ENCODE measurements at places on chromosomes 2 and 18.

GRCh38 chr2:37367984-37368383, 23.6 kb downstream of the QPCT start:
- no peak for DNase-seq

DNA sequence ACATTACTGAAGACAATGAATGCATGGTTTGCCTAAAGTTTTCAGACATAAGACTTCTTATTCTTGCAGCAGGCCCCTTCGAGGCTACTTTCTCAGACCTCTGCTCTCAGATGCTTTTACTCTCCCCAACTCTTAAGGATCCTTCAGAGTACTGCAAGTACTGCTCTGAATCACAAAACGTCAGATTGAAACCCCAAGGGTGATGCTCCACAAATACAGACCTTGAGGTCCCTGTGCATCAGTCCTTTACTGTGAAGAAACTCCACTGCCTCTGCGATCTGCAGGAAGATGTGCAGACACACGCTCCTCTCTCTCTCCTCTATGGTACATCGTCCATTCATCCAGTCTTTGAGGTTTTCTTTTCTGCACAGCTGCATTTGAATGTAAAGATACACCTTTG, 52.8 kb downstream of the EIF2AK3 start:
- no peak for DNase-seq

GRCh38 chr2:188292348-188293239, 920 bp downstream of the GULP1 start:
- no peak for DNase-seq

- DNase-seq, result no peak
Observed at GRCh38 chr2:59875836-59876235, 677.6 kb downstream of the BCL11A start.

- DNase-seq, result no peak
Observed at GRCh38 chr2:150631236-150631821, 143.9 kb upstream of the RND3 start.

- no peak for DNase-seq
Observed at GRCh38 chr2:120945832-120946499, 210.3 kb downstream of the GLI2 start.

DNA sequence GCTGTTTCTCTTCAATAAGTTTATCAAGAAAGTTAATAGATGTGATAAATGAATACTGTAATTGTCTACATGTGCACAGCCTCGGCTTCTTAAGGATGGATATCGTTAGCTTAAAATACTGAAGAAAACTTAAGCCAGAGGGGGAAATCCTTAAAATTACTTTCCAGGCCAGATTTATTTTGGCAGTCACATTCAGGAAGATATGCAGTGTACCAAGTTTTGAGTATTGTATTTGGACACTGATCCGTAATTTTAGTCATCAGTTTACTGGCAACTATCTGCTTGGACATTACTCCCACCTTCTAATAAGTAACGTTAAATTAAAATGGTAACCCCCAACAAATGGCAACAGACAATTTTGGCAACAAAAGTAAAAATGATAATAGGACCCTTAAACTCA, 770.0 kb upstream of the ZEB2 start:
- DNase-seq, result no peak

- no peak for DNase-seq
Observed at GRCh38 chr2:105843476-105844374, 99.0 kb downstream of the NCK2 start.

GRCh38 chr2:80703532-80703931, 399.0 kb upstream of the LRRTM1 start:
- no peak for DNase-seq

DNA sequence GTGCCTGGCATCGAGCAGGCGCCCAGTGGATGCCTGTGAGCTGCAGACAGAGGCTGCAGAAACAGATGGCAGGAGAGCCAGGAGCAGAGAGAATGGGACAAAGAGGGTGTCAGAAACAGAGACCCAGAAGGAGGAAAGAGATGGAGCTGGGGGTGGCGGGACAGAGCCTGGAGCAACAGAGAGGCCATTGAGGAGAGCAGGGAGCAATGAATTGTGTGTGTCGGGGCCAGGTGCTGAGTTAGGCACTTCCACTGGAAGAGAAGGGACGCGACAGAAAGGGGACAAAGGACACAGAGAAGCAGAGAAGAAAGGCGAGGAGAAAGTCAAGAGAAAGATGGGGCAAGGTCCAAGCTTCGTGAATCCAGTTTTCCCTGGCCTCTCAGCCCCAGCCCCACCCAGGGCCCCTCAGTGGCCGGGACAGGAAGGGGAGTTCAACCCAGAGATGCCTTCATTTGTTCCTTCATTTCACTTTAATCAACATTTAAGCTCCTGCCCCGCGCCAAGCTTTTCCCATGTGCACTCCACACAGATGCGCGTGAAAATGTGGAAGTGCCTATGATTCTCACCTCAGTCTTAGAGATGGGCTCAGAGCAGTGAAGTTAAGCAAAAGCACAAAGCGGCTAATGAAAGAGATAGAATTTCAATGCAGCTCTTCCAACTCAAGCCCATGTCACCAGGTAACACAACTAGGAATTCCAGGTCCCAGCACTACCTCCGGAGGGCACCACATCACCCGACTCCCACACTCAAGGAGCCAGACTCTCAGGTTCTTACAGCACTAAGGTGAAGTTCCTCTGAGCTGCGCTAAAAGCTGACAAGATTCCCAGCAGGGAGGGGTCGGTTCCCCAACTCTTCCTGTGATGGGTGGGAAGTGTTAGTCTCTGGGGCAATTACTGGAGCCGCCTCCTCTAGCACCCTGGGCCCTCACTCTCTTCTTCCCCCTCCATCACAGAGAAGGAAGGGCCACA, 55.1 kb downstream of the TNS1 start:
- DNase-seq, result no peak

- no peak for DNase-seq
Observed at GRCh38 chr2:27891673-27892105, 1.2 kb downstream of the BABAM2 start.

GRCh38 chr2:34738691-34739090, 1139.6 kb upstream of the FAM98A start:
- DNase-seq, result no peak

DNA sequence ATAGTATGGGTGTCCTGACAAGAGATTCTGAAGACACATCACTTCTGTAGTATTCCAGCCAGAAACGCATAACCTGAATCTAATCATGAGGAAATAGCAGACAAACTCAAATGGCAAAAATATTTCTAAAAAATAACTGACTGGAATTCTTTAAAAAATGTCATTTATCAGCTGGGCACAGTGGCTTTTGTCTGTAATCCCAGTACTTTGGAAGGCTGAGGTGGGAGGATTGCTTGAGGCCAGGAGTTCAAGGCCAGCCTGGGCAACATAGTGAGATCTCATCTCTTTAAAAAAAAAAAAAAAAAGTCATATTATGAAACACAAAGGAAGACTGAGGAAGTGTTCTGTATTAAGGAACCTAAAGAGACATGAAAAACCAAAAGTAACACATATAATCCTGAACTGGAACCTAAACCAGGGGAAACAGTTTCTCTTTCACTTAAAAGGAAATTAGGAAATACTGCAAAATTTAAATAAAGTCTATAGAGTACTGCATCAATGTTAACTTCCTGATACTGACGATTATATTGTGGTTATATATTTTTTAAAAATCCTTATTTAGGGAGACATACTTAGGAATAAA, 29.9 kb downstream of the SESTD1 start:
- DNase-seq, result peak; percentile 94

DNA sequence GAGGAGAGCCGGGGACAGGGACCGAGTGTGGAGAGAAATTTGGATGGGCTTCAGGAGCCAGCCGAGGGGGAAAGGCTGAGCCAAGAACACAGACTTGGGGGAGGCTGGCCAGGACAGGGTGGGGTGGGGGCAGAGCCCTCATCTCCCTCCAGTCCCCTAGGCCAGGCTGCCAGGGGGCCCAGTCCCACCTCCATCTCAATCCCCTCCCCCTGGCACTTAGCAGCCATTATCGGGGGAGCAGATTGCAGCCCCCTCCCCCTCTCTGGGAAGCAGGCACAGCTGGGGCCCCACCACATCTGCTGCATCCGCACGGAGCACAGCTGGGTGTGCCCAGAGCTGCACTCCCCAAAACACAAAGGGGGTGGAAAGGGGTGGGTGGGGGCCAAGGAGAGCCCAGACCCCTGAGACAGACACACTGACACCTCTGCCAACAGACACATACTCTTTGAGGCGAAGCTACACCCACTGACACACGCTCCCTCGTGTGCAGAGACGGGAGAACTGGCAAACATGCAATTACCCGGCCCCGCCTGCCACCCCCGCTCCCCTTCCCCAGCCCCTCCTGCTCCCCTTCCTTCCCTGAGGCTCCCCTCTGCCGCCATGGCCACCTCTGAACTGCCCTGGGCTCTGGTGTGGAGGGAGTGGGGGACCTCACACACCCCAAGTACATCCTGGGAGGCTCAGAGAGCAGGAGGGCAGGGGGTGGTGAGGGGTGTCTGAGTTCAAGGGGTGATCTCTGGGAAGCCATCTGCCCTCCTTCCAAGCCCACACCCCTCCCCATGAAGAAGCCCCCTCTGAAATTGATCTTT, 5.1 kb upstream of the ASIC4 start:
- no peak for DNase-seq

DNA sequence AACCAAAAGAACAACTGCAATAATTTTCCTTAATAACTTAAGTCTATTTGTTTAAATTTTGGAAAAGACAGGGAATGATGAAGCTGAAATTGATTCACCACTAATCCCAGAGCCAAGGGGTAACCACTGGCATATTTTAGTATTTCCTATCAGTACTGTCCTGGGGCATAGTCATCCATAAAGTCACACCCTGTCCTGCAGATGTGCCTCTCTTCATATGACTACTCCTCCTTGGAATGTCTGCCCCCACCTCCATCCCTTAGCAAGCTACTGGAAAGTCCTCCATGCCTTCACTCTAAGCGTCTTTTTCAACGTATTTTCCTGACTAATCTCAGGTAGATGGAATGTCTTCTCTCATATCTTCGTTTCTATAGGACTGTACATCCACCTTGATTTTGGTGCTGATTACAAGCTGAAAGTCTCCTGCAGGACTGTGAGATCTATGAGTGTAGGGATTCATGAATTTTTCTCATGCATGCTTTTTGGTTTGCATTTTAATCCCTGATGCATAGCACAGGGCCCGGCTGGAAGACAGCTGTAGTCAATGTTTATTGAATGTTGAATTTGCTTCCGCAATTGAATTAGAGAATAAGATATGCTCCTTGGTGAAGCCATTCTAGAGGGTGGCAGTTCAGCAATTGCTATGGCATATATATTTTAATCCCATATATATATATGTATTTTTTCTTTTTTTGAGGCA, 85.6 kb downstream of the MOGAT1 start:
- no peak for DNase-seq

DNA sequence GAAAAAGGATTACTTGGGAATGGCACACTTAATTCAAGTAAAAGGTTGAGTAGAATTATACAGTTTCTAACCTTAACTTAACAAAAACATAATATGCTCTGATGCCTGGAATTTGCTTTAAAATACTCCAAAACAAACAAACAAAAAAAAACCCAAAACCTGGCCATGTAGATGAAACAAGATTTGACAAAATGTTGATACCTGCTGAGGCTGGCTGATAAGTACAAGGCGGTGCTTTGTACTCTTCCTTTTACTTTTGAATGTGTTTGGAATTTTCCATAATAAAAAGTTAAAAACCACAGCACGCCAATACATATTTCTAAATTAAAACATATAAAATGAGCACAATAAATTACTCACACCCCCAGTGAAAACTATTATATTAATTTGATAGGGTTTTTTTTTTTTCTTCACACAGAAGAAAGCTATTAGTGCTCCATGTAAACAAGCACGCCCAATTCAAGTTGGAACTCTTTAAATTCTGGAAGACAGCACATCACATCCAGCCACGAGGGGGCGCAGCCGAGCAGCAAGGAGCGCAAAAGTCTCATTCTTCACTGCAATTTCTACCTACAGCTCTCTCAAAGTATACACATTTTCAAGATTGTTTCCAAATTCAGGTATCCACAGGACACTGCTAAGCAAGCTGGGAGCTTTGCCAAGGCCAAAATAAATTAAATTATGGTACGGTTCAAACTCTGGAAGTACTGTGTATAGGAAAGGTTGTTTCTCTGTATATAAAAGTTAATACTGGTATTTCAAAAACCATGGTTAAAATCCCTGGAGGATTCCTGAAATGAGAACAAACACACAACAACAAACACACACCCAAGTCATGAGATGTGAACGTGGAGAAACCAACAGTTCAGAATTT, 7.5 kb downstream of the SERTAD2 start:
- peak; percentile 76 for DNase-seq

DNA sequence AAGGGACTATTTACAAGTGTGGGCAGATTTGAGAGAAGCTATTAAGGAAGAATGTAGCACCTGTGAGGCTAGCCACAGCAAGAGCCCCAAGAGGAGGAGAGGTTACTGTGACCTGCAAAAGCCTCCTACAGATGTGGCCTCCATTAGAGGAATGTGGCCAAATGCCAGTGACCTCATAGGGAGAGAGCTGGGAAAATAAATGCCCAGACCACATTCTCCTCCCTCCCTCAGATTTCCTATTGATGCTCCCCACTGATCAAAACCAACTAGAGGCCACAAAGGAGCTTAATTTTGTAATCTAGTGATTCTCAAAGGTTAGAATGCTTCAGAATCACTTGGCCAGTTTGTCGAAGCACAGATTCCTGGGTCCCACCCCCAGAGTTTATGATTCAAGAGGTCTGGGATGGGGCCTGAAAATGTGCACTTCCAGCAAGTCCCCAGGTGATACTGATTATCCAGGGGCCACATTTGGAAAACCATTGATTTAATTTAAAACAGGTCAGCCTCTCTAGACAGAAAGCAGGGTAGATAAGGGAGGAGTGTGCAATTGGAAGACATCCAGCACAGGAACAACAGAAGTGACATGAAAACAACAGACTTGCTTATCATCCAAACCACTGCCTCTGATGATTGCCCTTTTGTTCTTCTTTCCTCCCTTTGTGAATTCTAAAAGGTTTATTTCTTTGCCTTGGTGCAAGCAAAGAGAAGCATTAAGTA, 61.2 kb upstream of the RBBP8 start:
- DNase-seq, result no peak

GRCh38 chr2:162148956-162149355, 3.1 kb downstream of the GCG start:
- DNase-seq, result no peak

- no peak for DNase-seq
Observed at GRCh38 chr2:154130821-154131220, 259.1 kb downstream of the GALNT13 start.

DNA sequence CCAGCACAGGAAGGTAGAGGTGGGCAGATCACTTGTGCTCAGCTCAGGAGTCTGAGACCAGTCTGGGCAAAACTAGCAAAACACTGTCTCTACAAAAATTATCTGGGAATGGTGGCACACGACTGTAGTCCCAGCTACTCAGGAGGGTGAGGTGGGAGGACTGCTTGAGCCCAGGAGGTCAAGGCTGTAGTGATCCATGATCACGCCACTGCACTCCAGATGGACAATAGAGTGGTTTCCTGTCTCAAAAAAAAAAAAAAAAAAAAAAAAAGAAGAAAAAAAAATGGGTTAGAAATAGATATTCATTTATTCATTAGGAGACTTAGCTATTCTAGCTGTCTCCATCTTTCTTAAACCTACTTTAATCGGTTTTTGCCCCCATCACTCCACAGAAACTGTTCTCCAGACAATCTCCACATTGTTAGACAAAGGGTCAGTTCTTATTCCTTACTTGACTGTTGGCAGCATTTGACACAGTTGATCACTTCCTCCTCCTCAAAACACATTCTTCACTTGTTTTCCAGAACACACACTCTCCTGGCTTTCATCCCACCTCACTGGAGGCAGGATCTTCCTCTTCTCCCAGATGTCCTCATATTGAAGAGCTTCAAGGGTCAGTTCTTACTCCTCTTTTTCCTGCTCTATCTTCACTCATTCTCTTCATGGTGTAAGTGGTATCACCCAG, 103.1 kb downstream of the DTNB start:
- no peak for DNase-seq

GRCh38 chr2:222756362-222756831, 84.9 kb downstream of the MOGAT1 start:
- no peak for DNase-seq
